OCI-M1 (cell line): ENCODE measurements at places on chromosomes 12 and 14.
A peak's percentile ranks its signal among the peaks of the same experiment; 100 is the strongest.

DNA sequence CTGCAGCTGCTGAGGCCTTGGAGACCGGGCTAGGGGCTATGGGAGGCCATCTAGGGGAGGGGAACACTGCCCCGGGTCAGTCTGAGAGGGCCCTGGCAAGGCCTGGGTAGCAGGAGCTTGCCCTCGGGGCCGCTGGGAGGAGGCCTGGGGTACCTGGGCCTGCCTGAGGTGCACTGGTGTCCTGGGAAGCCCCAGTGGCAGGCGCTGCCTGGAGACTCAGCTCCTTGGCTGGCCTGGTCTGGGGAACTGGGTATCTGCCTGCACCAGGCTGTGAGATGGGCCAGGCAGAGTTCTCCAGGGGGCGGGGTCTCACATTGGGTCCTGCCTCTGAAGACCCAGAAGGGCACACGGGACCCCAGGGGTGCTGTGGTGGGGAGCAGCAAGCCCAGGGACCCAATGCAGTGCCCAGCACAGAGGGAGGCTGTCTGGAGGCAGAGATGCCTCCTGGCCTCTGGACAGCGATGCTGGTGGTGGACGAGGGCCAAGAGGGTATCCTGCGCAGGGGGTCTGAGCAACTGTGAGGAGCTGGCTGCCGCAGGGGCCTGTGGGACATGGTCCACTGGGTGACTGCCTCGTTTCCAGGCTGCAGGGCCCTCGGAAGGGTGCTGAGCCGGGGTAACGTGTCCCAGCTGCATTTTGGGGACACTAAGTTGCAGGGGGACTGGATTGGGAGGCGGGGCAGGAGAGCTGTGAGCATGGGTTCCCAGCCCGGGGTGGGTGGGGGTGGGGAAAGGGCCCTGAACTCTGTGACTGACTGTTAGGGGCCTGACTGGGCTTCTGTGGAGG lies 7.4 kb upstream of the MTA1 start:
- DNase-seq: no peak

GRCh38 chr12:65217086-65217485 lies 47.7 kb downstream of the LEMD3 start:
- DNase-seq: no peak

DNA sequence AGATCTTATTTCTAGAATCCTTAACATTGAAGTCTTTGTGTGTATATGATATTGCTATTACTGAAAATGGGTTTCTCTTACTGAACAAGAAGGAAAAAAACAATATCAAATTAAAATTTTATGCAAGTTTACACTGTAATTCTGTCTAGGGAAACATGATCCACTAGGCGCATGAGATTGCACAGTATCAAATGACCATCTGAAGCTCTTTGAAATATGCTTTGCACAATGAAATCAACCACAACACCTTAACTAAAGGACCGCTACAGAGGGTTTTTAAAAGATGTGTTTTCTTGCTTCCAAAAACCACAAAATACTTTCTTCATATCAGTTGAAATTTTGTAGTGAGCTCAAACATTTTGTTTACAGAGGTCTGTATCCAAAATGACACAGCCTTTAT lies 15.1 kb upstream of the KERA start:
- DNase-seq: no peak

DNA sequence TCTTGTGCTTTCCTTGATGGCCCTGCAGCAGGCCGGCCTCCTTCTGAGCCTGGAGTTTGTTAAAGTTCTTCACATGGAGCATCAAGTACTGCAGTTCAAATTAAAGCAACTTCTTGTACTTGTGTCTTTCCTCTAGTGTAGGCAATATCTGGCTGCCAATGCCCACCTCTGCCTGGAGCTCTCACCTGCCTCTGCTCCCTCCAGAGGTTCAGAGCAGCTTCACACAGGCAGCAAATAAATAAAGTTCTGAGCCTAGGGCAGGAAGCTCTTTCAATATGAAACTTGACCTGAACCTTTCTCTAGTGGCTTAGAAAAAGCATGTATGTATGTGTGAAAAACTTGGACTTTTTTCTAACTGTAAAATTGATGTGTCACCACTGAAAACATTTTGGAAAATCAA lies 65.9 kb downstream of the ITPR2 start:
- DNase-seq: no peak

- no peak for DNase-seq
These were observed 223.0 kb downstream of the BTG1 start for GRCh38 chr12:91922674-91923073.

DNA sequence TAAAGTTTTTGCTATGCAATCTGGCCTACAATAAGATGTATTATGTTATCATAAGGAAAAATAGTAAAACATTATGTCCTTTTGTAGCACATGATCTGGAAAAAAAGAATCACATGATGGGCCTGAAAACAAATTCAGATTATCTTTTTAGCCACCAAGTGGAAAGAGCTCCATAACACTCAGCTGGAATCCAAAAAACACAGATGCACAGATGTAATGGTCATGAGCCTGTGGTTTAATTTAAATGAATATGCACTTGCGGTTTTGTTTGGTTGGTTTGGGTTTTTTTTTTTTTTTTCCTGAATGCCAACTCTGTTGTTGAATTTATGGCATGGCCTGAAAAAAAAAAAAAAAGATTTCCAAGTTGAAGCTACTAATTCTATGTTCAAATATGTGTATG lies 4.1 kb downstream of the KCNC2 start:
- peak; percentile 8 for DNase-seq

- no peak for DNase-seq
These were observed 107.3 kb upstream of the CCDC196 start for GRCh38 chr14:66378712-66379505.

- DNase-seq: peak; percentile 89
These were observed 61.2 kb downstream of the FBXL14 start for GRCh38 chr12:1533205-1533601.

- DNase-seq: no peak
These were observed 39.2 kb upstream of the ANKRD9 start for GRCh38 chr14:102548616-102549240.

DNA sequence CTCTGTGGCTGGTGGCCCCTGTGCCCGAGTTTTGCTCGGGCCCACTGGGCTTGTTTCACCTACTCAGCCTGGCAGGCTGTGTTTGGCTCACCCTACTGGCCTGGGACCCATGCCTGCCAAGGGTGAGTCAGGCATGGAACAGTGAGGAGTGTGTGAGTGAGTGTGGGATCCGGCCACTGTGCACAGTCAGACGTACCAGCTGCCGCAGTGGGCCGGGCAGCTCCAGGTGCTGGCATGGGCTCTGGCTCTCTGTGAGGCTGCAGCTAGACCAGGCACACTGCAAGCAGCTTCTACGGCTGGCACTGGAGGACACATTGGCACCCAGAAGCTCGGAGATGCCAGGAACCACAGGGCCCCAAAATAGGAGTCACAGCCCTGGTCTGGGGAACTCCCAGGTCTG lies 40.6 kb downstream of the HSD17B6 start:
- DNase-seq: no peak

- no peak for DNase-seq
These were observed 94.8 kb downstream of the BMP4 start for GRCh38 chr14:53861781-53862180.

- DNase-seq: no peak
These were observed 458.9 kb upstream of the LMO3 start for GRCh38 chr12:17064834-17065233.

GRCh38 chr14:44589180-44589579 lies 82.1 kb upstream of the FSCB start:
- no peak for DNase-seq

DNA sequence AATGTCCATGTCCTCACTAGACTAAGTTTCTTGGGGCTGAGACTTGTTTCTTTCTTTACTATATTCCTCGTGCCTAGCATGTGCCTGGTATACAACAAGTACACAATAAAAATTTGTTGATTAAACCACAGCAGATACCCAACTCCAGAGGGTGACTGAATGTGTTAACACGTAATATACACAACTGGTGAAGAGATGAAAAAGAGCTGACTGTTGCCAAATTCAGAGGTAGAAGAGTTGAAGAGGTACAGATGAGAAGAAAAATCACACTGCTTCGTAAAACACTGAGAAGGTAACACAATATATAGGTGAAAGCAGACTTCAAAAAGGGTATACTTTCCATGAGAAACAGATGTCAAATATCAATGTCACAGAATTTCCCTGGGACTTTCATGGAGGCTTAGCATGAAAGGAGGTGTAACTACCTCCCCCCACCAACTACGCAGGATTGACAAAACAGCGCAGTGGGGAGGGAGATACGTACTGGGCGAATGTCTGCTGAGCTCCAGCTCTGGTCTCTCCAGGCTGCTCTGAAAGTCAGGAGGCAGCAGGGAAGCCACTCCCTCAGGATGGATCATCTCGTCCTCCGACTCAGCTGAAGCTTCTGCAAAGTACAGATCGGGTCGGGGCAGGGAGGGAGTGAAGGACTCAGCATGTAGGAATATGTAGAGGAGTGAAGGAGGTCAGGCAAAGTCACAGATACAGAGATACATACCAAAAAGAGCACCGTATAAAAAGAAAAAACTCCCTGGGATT lies 5.3 kb downstream of the ACIN1 start:
- DNase-seq: no peak

GRCh38 chr12:63844391-63845341 lies at the start of gene SRGAP1:
TSS of gene SRGAP1 (plus strand) at chr12:63844700. CDS start at chr12:63844817, 117 bp downstream.
- peak; percentile 42 for DNase-seq

DNA sequence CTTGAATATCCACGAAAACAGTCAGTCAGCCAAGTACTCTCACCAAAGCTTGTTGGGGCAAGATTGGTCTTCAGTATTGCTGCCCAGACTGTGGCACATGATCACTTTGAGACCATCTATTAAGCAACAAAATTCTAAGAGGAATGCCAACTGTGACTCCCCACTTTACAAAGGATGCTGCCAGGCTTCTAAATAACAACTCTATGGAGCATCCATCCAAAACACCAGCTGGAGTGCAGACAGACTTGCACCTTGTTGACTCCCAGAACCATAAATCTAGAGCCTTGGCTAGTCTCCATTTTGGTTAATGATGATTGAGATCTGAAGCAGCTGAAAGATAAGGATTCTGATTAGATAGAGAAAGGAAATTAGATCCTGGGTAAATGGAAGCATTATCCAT lies 132.8 kb downstream of the DIO2 start:
- DNase-seq: no peak
